Stimulated activated CD4-positive, alpha-beta T cell treated with anti-CD3 and anti-CD28 coated beads, Interleukin-1b, Interleukin-23, amount 100 ng/mL, for 4 hours (primary cell): ENCODE measurements at places on chromosomes 7 and 10.

DNA sequence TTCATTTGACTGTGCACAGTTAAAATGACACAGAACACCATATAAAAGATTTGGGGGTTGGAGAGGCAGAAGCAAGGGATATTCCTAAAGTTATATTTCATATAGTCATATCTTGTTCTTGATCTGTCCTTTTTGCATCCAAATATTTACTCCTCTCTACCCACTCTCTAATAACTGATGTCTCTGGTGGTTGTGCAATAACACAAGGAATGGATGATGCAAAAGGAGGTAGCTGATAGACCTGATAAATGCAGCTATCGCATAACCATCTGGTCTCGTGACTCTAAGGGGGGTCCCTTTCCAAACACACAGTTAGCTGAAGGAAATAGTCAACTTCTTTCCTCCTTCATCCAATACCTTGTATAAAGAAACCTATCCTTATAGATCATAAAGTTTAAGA, 123.1 kb downstream of the POLR1F start:
- DNase-seq: no peak

- no peak for DNase-seq
These were observed 250.5 kb downstream of the ZMYND11 start for GRCh38 chr10:385571-386300.

GRCh38 chr7:37385787-37386186, 62.9 kb downstream of the ELMO1 start:
- no peak for DNase-seq

GRCh38 chr10:130741901-130742855, 569.3 kb downstream of the TCERG1L start:
- no peak for DNase-seq

DNA sequence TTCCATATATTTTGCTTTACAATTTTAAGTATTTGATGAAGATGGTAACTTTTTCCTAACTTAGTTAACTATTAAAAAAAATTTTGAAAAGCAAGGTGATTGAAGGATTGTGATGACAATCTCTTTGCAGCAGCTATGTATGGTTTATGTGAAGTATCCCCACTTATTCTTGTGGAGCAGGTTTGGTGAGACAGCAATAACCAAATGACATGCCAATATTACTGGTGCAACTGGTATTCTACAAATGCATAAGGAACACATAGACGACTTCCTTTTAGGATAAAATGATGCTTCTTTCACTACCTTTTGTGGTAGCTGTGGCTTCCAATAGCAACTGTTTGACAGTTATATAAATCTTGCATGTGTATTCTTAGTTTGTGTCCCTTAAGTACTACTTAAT, 465.3 kb downstream of the PLXDC2 start:
- DNase-seq: no peak

DNA sequence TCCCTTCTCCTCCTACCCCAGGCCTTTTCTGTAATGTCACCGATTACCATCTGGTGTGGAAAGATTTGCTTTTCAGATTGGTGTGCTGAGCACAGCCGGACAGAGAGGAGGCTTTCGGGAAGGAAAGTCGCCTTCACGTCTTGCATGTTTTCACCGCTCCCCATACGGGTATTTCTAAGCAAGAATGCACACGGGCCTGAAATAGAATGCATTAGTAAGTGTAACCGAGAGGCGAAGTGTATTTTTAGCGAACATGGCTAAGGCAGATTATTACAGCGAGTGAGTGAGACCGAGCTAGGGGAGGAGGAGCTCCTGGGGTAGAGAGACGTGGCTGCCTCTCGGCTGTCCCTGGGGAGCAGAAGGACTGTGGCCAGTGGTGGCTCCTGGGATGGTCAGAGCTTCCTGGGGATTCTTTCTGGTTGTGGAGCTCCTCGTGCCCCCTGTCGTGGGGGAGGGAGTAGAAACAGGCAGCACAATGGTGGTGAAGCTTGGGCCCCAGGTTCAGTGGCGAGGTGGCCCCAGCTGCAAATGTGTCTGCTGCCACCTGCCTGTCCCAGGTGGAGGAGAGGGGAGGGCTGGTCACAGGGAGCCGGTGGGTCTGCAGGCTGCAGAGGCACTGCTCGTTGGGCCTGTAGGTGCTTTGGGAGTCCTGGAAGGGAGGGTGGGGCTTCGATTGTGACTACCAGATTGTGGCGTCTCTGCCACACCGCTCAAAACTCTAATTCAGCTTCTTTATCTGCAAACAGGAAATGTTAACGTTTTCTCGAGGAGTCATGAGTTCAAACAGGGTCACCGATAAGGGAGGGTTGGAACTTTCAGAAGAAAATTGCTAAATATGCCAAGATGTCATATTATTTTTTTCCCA, 135.8 kb downstream of the CAMK1D start:
- DNase-seq: peak; percentile 5

GRCh38 chr10:95096143-95096542, 26.8 kb upstream of the CYP2C8 start:
- DNase-seq: no peak

DNA sequence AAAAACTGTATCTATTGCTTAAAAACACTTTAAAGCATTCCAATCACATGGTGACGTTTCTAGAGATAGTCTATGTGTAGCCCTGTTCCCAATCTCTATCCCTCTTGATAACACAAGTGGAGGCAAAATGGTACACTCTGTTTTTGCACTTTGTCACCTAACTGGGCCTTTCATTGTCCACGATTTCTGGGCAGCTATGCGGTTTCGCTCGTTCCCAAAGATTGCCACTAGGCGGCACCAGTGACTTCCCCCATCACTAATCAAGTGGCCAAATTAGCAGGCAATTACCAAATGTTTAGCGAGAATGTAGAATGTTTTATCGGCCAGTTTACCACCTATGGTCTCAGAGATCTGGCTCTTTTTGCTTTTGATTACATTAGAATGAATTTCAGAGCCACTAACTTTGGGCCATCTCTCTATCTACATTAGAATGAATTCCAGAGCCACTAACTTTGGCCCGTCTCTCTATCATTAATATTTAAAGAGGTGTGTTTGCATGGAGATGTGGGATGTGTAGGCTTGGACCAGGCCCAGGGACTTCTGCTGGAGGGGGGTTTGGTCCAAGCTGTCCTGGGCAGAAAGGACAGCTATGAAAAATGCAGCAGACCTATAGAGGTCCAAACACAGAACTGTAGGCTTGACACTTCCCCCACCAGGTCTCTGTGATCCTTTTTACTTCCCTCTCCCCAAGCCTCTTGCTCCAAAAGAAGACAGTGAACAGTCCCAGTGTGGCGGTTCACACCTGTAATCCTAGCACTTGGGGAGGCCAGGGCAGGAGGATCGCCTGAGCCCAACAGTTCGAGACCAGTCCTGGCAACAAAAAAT, 90.1 kb downstream of the EPC1 start:
- peak; percentile 51 for DNase-seq
